ENCODE measurements at places on chromosomes 2 and 18.
A peak's percentile ranks its signal among the peaks of the same experiment; 100 is the strongest.

- DNase-seq = no peak
Measured at GRCh38 chr2:12764849-12765605, 48.3 kb downstream of the TRIB2 start.

DNA sequence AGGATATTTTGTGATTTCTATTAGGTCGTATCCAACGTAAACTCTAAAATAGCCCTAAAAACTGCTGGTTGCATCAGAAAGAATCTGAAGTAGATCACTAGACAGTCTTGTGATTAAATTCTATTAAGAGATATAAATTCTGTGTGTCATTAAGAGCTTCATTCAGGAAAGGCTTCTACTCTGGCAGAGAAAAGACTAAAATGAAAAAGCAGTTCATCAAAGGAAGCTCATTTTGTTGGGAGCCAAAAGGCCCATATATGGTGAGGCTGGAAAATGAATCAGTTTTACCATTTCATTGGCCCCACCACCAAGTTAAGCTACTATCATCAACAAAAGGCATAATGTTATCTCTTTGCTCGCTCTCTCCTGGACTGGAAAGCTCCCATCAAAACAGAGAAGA, 261.1 kb downstream of the SATB2 start:
- no peak for DNase-seq

DNA sequence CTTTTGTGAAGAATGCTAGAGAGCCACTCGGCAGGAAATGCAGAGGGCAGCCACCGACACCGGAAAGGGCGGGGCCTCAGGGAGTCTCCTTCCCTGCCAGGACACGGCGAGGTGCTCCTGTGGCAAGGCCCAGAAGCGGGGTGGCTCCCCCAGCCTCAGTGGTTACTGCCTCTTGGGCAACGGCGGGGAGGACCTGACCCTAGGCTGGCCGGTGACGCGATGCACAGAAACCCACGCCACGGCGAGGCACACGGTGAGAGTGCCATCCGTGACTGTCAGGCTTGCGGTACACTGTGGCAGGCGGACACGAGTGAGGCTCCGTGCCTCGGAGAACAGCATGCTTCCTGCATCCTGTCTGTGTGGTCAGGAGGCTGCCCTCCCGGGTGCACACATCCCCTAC, 47.8 kb downstream of the ZAP70 start:
- DNase-seq = peak; percentile 59

GRCh38 chr2:219249203-219249980, 3.7 kb upstream of the TUBA4B start:
- DNase-seq = peak; percentile 26

DNA sequence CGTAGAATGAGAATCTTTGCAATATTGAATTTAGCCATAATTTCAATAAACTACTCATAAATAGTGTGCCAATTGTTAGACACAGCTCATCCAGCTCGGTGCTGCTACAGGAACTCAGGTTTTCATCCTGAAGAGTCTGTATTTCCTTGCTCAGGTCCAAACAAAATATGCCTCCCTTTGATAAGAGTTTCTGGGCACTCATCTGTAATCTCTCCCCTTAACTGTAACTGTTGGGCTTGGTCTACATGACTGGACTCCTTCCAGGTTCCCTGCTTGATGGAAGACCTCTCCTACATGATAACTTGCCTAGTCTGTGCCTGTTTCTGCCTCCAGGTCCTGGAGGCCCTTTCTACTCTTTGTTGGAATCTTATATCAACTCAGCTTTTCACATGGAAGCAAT, 57.9 kb downstream of the GCA start:
- DNase-seq = no peak

GRCh38 chr2:74531666-74532065, 1.9 kb downstream of the HTRA2 start:
- DNase-seq = no peak

- peak; percentile 53 for DNase-seq
Measured at GRCh38 chr2:216692636-216693413, 2.5 kb downstream of the IGFBP5 start.

GRCh38 chr2:169081551-169081950, 12.2 kb downstream of the DHRS9 start:
- no peak for DNase-seq

GRCh38 chr2:96092573-96092877, 23.8 kb downstream of the ADRA2B start:
- no peak for DNase-seq

- no peak for DNase-seq
Measured at GRCh38 chr2:53911434-53912189, 51.8 kb upstream of the GPR75 start.

DNA sequence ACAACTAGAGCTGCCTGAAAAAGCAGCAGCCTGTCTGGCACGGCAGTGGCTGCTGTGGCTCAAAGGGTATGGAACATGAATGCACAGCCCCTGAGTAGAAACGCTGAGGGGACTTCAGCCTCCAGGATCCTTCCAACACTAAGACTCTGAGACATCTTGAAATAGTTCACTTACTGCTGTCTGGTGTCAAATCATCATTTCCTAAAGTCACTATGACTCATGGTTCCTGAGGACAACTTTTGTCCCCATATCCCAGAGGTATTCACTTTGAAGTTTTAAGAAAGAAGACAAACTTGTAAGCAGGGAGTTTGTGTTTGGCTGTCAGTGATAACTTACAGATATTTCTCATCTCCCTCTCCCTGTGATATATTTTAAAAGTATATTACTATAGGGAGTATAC, 33.3 kb upstream of the NEB start:
- DNase-seq = no peak

DNA sequence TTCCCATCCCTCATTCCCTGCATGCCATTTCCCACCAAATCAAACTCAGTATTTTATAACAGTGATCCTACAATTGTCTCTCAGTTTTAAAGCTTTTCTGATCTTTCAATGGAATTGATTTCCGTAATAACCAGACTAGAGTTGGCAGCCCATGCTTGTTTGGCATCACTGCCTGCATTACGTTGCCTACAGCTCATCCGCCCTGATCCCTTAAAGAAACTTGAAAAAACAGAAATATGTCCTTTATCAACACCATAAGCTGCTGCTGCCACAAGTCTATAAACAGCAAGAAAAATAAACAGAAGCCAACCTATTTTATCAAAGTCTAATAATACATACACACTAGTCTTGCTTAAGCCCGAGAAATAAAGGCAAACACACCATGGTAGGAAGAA, 331.0 kb downstream of the METTL4 start:
- no peak for DNase-seq

GRCh38 chr2:48332286-48332685, 197.7 kb upstream of the STON1 start:
- no peak for DNase-seq

- DNase-seq = no peak
Measured at GRCh38 chr18:40414155-40414754, 1540.8 kb upstream of the PIK3C3 start.

DNA sequence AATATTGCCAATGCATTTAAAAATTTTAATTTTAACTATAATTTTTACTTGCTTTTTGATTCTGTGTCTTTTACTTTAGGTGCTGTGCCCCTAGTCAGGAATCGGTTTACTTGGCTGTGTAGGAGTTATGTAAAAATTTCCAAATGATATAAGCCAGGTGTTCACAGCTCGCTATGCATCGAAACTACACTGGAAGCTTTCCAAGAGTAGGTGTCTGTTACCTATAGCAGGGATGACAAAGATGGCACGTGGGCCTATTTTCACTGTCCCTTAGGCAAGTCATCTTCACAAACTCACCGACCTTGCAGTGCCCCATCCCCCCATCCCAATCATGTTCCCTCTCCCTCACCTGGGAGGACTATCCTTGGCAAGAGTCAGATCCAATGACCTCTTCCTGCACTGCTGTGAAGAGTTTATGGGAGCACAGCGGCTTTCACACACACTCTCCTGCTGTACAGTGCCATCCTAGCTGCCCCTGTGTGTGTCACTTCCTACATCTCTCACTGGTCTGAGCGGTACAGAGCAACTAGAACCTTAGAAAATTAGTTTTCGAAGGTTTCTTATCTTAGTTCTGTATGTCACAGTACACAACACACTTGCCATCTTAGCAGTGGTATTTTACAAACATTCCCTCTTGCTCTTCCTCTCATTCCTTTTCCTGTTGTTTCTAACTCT, 49.2 kb upstream of the NAB1 start:
- DNase-seq = no peak

DNA sequence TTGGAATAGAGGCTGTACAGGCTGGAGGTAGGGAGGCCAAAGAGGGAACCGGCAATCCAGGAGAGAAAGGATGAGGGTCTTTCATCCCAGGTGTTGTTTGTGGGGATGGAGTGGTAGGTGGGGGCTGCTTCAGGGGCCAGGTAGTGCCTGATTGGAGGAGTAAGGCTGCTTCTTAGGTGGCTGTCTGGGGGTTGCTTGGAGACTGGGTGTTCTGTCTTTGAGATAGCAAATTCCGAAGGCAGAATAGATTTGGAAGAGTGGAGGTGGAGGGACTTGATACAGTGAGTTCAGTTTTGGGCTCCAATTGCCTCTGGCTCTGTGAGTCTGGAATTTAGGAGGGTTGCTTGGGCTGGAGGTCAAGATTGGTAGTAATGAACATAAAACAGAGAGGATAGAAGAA, 5.9 kb downstream of the ZNF532 start:
- no peak for DNase-seq

DNA sequence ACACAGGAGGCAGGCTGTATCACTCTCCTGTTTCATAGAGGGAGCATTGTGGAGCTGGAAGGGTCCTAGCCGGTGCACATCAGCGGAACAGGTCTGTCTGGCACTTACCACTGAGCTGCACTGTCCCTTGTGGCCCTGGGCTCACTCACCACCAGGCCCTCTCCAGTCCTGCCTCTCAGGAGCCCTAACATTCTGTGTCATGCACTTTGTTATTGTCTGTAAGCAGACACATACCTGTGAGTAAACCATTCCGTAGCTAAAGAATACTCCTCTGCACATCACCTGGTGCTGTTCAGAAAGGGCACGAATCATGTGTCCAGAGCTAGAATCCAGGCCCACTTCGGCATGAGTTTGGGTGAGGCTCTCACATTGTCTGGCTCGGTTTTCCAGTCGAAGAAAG, 93.6 kb downstream of the CRIM1 start:
- no peak for DNase-seq

GRCh38 chr2:214796911-214797310, 12.6 kb downstream of the BARD1 start:
- no peak for DNase-seq

DNA sequence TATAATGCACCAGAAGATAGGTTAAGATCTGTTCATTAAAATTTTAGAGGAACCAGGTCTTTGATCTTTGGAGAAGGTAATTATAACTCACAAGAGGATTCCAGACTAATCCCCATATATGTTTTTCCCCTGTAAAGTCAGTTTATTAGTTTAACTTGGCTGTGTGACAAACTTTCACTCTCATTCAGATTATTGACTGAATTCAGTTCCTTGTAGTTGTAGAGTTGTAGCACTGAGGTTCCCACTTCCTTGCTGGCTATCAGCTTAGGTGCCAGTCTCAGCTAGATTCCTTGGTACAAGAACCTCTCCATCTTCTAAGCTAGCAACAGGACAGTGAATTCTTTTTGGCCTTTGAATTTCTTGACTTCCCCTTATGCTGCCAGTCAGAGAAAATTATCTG, 19.1 kb downstream of the REG1A start:
- DNase-seq = no peak

GRCh38 chr18:78171954-78172353, 807.7 kb upstream of the SALL3 start:
- DNase-seq = no peak

DNA sequence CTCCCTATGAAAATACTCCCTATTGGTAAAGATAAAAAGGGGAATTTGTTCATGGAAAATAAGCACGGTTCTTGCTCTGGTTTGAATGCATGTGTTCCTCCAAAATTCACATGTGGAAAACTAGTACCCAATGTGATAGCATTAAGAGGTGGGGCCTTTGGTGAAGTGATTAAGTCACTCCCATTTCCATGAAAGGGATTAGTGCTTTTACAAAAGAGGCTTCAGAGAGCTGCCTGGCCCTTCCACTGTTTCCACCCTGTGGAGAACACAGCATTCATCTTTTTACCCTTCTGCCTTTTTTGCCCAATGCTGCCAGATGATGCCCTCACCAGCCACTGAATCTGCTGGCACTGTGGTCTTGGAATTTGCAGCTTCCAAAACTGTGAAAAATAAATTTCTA, 666.8 kb downstream of the ARHGAP15 start:
- no peak for DNase-seq

- DNase-seq = no peak
Measured at GRCh38 chr18:13394801-13395200, 176.2 kb downstream of the LDLRAD4 start.

- no peak for DNase-seq
Measured at GRCh38 chr2:179132076-179132475, 82.1 kb upstream of the CCDC141 start.

- DNase-seq = no peak
Measured at GRCh38 chr2:219527076-219527394, 12.8 kb downstream of the ASIC4 start.

DNA sequence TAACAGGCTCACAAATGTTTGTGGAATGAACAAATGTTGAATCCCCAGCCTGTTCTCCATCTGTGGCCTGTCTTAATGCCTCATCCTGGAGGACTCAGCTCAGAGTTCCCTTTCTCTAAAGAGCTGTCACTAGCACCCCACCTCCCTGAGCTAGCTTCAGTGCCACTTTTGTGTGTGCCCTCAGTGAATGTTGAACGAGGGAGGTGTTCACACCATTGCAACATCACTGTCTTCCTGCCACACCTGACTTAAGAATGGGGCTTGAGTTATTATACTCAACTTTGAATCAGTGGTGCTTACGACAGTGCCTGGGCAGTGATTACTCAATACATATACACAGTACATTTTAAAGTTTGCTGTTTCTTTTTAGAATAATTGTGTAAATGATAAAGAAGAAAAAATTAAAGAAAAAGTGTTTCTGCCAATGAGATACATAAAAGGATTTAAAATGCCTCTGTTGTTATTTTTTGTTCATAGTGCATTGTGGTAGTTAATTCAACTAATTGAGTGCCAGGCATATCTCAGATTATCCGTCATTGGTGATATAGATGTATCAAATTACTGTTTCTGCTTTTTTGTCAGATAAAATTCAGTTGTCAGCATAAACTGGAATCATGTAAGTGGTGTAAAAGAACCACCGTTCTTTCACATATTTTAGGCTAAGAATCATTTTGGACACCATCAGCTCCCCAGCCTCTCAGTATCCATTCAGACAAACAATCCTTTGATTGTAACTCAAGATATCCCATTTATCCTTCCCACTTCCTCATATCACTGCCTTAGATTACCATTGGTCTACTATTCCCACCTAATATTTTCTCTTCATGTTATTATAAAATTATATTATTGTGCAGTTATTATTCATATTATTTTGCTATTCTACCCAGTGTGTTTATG, 304.7 kb downstream of the PTPRM start:
- DNase-seq = no peak

DNA sequence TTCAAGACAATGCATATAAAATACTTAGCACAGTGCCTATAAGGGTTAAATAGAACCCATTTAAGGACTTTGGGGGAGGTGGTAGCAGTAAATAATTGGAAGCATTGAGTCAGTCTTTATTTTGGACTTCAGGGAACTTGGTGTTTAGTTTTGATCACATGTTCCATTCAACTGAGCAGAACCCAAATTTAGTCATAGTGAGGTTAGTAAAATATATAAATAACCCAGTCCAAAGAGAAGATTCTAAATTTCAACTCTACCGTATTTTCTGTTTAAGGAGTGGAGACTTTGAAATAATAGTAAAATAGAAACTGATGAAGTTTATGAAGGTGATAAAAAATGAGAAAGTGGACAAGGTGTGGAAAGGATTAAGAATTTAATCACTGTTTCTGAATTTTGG, 19.7 kb downstream of the TWSG1 start:
- DNase-seq = no peak

GRCh38 chr18:21474621-21475020, 125.9 kb downstream of the ESCO1 start:
- no peak for DNase-seq

GRCh38 chr18:73007195-73007914, 139.6 kb upstream of the NETO1 start:
- no peak for DNase-seq

GRCh38 chr18:2486426-2486825, 84.9 kb downstream of the METTL4 start:
- DNase-seq = no peak
